Heart right ventricle (tissue), 16 donors: ENCODE measurements at places on chromosomes 4 and X.

- no peaks in the 10 kb centered on the region for H3K36me3 ChIP-seq
- no peak for DNase-seq
- no peaks in the 10 kb centered on the region for H3K27me3 ChIP-seq
- H3K4me1 ChIP-seq: no peaks in the 10 kb centered on the region
Measured at GRCh38 chrX:136629084-136629750, 18.7 kb upstream of the CD40LG start.

- no peaks in the 10 kb centered on the region for H3K36me3 ChIP-seq
- no peak overlapping the region for H3K4me3 ChIP-seq
- H3K27me3 ChIP-seq: no peaks in the 10 kb centered on the region
- DNase-seq: peak; percentile 69
Measured at GRCh38 chr4:26753617-26754016, 107.0 kb upstream of the STIM2 start.

GRCh38 chrX:88397551-88397950 is 349.5 kb upstream of the CPXCR1 start:
- no peak for DNase-seq
- no peaks in the 10 kb centered on the region for H3K4me1 ChIP-seq
- H3K4me3 ChIP-seq: no peak overlapping the region

DNA sequence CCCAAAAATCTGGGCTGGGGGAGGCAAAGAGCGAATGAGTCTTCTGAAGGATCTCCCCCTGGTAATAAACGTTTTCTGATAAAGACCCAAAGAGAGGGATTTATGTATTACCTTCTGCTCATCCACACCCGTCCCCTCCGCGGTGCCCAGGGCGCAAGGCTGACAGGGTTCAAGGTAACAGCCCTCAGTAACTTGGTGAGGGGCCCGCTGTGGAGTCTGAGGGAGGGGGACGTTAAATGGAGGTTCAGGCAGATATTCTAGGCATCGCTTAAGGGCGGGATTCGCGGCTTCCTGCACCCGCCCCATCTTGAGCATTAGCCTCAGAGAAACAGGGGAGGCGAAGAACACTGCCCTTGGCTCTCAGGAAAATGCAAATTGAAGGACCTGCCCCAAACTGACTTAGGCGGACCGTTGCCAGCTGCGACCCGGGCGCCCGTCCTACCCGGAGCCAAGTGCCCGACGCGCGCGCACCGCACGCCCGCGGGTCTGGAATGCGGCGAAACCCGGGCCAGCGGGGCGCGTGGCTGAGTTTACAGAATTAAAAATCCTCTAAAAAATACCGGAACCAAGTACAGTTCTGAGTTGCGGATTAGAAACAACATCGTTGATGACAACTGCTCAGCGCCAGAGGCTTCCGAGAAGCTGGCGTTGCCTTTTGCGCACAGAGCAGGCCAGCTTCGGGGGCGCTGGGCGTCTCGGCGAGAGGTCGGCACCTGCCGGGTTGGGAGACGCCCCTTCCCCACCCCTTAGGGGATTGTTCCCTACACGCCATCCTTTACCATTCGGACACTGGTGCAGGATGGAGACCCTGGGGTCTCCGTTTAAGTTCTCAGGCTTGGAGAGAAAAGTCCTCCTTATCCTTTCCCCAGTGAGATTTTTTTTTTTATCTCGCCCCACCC is 2.8 kb downstream of the HELT start:
- H3K27ac ChIP-seq: no peak overlapping the region
- peaks cover 12% of the 10 kb centered on the region for H3K4me1 ChIP-seq
- H3K36me3 ChIP-seq: no peaks in the 10 kb centered on the region
- peaks cover 92% of the 10 kb centered on the region for H3K27me3 ChIP-seq
- no peak for DNase-seq
